ENCODE measurements at places on chromosomes 16 and 17.

DNA sequence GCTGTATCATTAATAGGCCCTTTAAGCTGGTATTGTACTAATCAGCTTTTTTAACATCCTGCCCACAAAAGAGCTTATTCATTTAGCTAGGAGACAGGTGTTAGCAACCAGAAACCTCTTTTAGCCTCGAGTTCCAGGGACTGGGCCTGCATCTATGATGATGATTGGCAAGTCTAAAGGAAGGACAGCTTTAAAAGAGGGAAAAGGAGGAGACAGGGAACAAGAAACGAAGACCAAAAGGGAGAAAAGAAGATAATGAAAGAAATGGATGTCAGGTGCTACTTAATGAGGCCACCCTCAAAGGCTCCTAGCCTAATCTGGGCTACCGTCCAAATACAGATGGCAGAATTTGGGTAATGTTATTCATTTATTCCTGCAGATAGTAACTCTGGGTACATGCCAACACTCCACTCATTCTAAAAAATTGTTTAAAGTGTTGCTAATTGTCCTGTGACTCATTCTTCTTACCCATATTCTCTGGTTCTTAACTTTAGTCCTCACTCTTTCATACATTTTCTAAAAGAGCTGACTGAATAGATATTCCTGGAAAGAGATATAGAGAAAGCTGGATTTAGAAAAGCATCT, 18.7 kb upstream of the RFFL start:
- no peak for DNase-seq

GRCh38 chr16:1749152-1750117, 21.9 kb downstream of the NME3 start:
- DNase-seq, result no peak

DNA sequence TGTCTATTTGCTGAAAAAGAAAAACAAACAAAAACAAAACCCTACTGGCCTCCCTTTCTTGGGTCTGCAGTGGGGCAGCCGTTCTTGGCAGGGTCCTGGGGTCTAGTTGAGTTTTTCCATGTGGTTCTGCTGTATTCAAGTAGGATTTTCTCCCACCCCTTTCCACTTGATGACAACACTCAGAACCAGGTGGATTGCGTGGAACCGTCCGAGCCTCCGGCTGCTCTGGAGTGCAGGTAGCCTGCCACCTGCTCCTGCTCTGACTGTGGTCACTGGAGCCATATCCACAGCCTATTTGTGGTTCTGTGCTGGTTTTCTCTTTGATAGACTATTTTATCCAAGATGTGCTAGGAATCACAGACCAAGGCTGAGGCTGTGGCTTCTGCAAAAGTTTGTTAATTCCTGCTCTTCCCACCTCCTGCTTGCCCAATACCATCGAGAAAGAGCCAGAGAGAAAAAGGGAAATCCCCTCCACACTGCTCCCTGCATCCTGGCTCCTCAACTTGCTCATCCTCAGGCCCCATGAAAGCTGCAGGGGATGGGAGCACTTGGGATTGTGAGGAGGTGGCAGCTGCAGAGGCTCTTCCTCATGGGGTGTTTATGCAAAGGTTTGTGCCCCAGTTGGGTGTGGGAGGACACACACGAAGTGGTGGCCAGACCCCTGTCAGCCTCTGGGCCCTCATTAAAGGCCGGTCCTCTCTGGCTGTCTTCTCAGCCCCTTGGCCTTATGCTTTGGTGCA, 377.8 kb upstream of the TNRC6C start:
- DNase-seq, result no peak

DNA sequence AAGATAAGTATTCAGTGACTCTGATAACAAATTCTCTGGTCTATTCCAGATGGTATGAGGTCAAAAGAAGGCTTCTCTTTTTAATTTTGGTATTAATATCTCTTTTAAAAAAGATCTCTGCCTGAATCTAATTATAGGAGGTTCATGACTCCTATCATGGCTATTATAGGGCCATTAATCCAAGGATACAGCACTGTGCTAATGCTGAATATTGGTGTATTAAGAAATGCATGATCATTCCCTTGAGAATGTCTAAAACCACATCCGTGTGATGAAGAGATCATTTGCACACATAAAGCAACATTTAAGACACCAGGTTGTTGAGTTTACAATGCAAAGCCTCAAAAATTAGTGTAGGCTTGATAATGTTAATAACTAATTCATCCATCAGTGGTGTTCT, 160.4 kb upstream of the MON1B start:
- DNase-seq, result no peak

DNA sequence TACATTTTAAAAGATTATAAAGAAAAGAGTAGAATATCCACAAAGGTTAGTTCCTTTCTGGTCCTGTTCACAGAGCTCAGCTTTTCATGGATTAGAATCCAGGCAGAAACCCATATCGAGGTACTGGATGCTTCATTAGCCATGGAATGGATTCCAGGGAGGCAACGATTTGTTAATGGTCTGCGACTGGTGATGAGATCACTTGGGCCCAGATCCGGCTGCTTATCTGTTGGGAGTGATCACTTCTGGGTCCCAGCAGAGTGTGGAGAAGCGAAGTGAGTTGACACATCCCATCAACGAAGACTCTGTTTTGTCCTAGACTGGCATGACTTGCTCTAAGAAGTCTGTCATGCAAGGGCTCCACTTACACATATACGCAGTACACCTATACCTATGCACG, 165.8 kb downstream of the MAF start:
- no peak for DNase-seq

DNA sequence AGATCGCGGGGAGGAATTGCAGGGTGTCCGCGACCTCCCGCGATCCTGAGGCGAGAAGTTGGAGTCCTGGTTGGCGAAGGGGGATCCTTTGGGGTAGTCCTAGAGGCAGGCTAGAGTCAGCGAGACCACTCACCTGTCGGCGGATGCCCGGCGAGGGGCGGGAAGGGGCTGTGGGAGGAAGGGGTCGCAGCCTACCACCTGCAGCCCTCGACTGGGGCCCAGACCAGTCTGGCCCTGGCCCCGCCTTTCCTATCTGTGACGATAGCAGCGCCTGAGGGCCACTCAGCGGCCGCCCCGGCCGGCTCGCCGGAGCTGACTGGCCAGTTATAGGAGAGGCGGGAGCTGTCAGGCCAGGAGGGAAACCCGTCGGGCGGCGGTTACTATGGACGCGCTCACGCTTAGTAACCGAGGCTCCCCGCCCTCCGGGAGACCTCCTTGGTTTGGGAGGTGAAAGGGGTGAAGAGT, at the start of gene TEKT3:
TSS of gene TEKT3 (minus strand) at position 213 of the 465 bp plus-strand sequence. CDS start 10,012 bp downstream, outside the sequence.
- DNase-seq, result peak; percentile 84

- no peak for DNase-seq
These were observed 79.9 kb downstream of the PLXDC1 start for GRCh38 chr17:39071573-39071972.

GRCh38 chr16:27551036-27551435, 1.1 kb downstream of the KATNIP start:
- no peak for DNase-seq

- DNase-seq, result no peak
These were observed 32.5 kb downstream of the RPH3AL start for GRCh38 chr17:320139-320538.

GRCh38 chr17:4982305-4982704, 5.2 kb downstream of the CAMTA2 start:
- DNase-seq, result no peak

GRCh38 chr17:47695429-47696376, 1.7 kb downstream of the TBKBP1 start:
- DNase-seq, result no peak

GRCh38 chr17:48613862-48614694, 1.0 kb downstream of the HOXB8 start:
- no peak for DNase-seq

DNA sequence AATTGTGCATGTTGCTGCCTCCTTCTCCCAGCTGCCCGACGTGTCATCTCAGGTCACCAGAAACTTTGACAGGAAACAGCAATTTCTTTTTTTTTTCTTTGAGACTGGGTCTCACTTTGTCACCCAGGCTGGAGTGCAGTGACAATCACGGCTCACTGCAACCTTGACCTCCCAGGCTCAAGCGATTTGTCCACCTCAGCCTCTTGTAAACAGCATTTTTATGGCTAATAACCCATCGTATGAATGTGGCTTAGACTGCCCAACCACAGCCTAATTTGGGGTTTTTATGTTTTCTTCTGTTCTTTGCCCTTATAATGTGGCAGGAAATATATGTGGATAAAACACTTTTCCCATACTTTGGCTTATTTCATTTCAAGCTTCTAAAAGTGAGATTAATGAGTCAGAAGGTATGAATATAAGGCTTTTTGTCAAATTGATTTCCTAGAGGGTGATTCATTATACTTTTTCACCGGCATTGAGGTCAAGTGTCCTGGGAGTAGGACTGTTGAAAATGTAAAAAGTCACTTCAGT, 31.0 kb upstream of the SLC5A10 start:
- no peak for DNase-seq

DNA sequence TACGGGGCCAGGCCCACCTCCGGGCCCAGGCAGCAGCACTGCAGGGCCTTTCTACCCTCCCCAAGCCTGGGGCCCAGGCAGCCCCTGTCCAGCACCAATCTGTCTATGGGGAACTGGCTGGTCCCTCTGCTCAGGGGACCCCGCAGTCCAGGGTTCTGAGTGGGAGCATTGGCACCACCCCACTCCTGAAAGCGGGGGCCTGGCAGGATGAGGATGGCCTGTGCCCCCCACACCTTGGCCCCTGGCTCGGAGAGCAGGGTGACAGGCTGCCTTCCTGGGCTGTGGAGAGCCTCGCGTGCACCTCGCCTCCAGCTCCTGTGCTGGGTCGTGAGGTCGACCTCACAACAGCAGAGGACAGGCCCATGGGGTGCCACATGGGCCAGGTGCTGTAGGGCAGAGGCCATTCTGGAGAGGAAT, 1.4 kb downstream of the NPB start:
- no peak for DNase-seq

DNA sequence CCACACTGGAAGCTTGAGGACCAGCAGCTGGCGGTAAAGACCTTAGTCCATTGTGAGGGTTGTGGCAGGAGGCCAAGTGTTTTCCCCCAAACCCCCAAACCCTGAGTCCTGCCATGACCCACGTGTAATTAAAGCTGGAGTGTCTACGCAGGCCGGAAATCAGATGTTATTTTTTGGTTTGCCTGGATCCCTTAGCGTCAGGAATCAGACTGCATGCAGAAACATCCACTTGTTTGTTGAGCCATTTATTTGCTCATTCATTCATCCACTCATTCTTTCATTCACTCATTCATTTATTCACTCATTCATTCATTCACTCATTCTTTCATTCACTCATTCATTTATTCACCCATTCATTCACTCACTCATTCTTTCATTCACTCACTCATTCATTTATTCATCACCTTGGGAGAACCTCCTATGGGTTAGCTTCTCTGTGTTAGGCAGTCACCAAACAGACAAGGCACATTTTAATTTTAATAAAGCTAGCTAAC, 313.1 kb downstream of the MAF start:
- DNase-seq, result no peak

DNA sequence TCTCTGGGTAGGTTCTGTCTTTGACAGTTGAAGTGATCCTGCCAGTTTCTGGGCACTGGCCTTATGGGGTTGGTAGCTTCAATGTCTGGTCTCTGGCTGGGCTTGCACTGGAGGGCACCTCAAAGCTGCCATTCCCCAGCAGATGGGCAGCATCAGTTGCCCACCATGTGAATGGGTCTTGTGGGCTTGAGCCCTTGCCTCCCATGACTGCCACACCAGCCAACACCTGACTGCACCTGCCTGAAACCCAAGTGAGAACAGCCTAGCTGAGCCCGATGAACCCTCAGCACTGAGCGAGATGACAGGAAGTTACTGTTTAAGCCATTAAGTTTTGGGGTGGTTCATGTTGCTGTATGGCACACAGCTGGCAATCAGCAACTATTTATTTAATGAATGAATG, 69.1 kb upstream of the AXIN2 start:
- no peak for DNase-seq

- no peak for DNase-seq
These were observed 7.5 kb downstream of the NETO2 start for GRCh38 chr16:47136099-47136842.

GRCh38 chr16:58070585-58070984, 45.0 kb downstream of the MMP15 start:
- DNase-seq, result no peak

DNA sequence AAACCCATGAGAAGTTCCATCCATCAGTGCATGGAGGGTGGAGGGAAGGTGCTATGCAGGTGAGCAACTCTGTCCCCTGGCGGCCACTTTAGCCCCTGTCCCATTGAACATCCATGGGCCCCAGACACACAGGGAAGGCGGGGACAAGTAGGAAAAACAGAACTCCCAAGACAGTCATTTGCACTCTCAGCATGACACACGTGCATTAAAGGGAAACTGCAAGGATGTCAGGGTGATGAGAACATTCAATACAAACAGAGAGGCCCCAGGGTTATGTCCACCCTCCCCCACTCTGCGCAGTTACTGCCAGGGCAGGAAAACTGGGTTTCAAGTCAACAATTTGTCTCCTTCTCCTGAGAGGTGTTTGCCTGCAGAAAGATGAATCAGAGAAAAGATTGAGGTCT, 44.0 kb upstream of the AKTIP start:
- DNase-seq, result no peak

Measured in anterior cingulate cortex (tissue), 58 donors.